ENCODE measurements at places on chromosomes 4 and X. TPM values are rescaled to one million over a fixed set of nuclear protein-coding genes. Genes with fewer than 3 reads are reported as not detected.

DNA sequence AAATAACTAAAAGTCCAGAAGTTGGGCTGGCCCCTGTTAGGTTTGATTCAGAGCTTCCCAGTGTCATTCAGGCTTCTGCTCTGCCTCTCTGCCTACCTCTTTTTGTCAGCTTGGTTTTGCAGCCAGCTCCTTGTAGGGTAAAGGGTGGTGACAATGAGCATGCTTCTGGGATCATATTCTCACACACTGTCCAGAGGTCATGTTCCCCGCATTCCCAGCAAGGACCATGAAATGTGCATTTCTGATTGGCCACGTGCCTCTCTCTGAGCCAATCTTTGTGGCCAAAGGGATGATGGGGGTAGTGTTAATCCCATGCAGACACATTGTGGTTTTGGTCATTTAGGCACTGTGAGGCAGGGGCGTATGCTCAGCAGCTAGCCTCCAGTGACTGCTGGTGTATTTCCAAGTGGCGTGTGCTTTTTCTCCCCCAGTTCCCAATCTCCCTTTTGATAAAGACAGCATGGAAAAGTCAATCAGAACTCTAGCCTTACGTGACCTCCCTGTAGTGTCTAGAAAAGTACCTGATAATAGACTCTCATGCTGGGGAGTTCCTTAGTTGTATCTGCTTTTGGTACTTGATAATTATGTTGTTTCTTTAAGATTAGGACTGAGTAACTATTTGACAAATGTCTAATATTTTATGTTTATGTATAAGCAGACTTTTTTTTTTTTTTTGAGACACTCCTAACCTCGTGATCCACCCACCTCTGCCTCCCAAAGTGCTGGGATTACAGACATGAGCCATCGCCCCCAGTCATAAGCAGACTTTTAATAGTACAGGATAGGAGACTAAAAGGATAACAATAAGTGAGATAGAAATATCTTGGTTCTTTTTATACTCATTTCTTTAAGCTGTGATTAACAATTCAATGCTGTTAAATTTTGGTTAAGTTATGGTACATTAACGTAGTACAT lies 57.8 kb downstream of the KIAA0232 start:
- no peak overlapping the region for H3K27ac ChIP-seq
- H3K36me3 ChIP-seq = no peaks in the 10 kb centered on the region
- H3K27me3 ChIP-seq = no peaks in the 10 kb centered on the region
- no peaks in the 10 kb centered on the region for H3K4me1 ChIP-seq
- no peak for DNase-seq

Gene FNIP2
- 71.2 TPM for total RNA-seq

DNA sequence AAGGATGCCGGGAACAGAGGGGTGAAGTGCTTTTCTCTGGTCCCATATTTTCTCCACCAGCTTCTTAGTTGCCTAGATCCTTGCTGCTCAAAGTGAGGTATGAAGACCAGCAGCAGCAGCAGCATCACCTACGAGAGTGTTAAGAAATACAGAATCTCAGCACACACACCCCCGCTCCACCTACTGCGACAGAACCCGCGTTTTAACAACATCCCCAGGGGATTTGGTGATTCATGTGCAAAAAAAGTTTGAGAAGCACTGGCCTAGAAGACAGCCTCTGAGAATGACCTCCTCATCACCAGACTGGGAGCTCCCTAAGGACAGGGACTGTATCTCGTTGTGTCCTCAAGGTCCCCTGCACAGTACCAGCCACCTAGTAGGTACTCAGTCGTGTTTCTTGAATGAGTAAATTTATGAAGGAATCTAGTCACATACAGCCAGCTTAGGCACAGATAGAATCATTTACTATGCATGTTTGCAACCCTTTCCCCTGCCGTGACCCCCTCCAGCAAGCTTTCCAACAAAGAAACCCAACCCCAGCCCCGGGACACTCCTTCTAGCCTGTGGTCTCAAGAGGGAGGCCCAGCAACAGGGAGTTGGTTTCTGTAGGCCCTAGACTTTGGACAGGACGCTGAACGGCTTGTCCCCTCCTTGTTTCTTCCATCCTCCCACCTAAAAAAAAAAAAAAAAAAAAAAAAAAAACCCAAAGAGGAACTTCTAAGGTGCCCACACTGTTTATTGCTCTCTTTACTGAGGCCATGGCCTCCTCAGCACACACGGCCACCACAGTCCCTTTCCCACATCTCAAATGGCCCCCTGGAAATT lies 21.5 kb downstream of the RTL5 start:
- no peaks in the 10 kb centered on the region for H3K36me3 ChIP-seq
- H3K4me1 ChIP-seq = no peaks in the 10 kb centered on the region
- no peak overlapping the region for H3K4me3 ChIP-seq

DNA sequence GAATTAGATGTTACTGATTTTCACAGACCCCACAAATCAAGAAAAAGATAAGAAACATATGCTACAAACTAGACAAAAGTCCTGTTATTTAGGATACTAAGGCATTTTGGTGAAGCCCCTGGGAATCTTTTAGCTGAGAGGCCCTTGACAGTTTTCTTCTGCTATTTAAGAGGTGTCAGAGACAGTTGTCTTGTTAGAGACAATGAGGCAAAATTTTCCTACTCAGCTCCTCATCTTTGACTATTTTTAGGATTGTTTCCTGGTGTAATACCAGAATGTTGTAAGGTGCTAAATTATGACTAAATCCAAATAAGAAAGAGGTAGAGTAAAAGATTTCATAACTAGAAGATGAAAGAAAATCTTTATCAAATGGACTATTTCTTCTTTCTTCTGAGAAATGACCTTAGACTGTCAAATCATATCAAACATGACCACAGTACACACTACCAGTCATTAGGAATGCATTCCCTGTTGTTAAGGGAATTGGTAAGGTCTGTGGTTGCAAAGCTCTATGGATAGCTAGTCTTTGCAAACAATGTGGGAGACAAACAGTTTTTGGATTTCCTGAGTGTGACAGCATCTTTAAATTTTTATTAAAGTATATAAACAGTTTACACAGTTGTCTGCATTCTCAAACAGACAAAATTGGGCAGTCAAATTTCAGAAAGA lies 926.1 kb downstream of the ADGRL3 start:
- no peaks in the 10 kb centered on the region for H3K27me3 ChIP-seq
- H3K4me3 ChIP-seq = no peak overlapping the region
- H3K4me1 ChIP-seq = no peaks in the 10 kb centered on the region
- H3K36me3 ChIP-seq = no peaks in the 10 kb centered on the region

DNA sequence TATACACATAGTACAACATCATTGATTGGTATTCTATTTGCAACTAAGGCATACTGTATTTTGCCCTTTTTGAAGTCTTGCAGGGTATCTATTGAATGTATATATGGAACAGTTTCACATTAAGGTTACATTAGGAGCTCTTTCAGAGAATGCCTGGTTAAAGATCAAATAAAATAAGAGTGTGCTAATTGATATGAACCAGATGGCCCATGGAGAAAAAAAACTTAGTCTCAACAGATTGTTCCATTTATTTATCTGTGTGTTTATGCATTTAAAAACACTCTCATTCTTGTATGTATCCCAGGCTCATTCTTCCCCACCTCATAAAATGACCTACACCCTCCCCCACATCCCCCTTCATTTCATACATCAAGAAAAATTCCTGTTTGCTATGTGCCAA lies 35.2 kb upstream of the GRIA2 start:
- no peak overlapping the region for H3K4me3 ChIP-seq
- no peaks in the 10 kb centered on the region for H3K4me1 ChIP-seq
- DNase-seq = no peak
- no peak overlapping the region for H3K27ac ChIP-seq
- no peaks in the 10 kb centered on the region for H3K36me3 ChIP-seq
- no peaks in the 10 kb centered on the region for H3K27me3 ChIP-seq
